ENCODE measurements at places on chromosomes 6 and 20.

GRCh38 chr6:73857341-73857890 lies 161.4 kb downstream of the CD109 start:
- no peak for DNase-seq

DNA sequence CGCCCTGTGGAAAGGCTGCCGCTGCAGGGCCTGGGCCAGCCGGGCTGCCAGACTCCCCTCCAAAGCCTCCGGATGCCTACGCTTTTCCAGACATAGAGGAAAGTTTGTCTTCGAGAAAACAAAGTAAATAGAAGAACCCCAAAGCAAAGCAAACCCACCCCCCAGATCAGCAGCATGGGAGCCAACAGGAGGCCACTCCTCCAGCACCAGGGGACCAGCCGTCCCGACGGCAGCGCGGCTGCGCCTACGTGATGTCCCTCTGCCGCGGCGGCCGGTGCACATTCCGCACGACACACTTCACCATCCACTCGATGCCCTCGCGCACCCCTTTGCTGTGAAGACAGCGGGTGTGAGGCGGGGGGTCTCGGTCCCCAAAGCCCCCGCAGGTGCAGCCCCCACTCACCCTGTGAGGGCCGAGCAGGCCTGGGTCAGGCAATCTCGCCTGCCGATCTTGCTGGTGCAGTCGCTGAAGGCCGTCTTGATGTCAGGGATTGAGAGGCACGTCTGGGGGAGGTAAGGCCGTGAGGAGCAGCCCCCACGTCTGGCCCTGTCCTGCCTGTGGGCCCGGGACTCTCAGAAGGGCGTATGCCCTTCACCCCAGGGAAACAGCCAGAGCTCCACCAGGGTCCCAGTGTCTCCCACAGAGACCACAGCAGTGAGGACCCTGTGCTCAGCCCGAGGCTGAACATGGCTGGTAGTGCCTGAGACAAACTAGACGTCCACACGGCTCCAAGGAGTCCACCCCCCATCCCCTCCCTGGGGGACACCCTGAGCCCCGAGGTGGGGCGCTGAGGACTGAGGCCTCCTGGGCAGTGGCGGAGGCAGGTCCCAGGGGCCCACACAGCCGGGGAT lies 4.0 kb downstream of the TNFRSF6B start:
- DNase-seq = no peak

DNA sequence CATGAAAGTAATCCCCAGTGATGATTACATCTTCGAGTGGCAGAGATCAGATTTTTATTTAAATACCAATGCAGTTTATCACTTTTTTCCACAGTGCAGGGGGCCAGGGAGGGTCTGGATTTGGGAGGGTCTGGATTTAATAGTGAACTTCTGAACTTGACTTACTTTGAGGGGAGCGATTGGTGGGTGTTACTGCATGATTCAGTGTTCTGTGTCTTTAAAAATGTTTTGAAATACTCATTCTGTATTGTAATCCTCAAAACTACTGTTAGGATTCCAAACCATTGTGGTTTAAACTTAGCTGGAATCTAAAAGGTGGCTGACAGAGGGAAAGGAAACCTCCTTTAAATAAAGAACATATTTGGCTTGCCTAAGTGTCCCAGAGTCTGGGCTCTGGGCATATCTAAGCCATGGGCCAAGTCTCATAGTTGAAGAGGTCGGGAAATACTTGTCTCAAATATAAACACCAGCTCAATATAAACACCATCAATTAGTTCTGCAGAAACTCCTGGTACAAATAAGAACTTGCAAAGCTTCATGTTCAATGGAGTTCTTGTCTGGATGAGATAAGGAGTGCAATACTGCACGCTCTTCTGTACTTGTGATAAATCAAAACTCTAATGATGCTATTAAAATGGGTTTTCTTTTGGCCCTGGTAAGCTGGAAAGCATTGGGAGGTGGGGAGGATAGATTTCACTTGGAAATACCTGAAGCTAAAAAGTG lies 14.4 kb downstream of the JARID2 start:
- DNase-seq = no peak

DNA sequence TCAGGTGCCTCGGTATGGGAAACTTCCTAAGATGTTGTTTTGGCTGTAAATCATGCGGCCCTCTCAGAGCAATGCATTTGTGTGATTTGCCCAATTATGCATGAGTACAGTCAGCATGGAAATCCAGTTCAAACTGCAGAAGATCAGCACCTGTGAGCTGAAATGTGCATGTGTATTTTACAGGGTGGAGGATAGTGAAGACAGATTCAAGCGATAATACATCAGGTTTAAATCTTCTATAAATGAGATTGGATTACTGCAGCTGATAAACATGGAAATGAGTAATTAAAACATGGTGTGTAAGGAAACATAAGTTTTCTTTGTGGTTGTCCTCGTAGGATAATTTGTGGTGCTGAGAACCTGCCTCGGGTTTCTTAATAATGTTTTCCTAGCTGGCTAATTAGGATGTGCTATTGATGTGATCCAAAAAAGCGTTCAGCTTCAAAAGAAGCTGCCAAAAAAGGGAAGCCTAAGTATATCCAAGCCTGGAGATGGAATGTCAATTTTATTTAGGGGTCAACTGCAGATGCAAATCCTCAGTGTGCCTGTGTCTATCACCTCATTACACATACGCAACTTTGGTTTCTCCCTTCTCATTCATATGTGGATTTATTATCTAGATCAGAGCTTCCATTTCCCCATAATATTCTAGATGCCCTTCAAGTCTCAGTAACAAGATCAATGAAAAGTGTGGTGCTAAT lies 117.1 kb upstream of the CCDC28A start:
- no peak for DNase-seq

- DNase-seq = no peak
Observed at GRCh38 chr6:87682310-87682709, 19.7 kb downstream of the AKIRIN2 start.

DNA sequence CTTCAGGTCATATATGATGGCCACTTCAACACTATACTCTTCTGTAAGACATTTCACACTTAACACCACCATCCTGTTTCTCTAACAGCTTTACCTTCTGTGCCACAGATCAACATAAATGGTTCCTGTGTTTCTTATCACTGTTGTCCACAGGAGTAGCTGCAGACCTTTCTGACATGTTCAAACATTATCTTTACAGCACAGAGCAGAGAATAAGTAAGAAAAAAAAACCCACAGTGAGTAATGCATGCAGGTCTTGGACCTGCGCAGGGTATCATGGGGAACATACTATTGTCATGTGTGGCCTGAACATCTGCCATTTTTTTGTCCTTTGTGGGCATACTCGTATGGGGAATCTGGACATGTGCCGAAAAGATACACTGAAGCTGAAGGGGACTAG lies 161.9 kb downstream of the KIF16B start:
- DNase-seq = no peak

- no peak for DNase-seq
Observed at GRCh38 chr6:137697267-137697938, 169.7 kb upstream of the TNFAIP3 start.

- DNase-seq = no peak
Observed at GRCh38 chr6:131561925-131562707, 10.9 kb upstream of the ARG1 start.

- no peak for DNase-seq
Observed at GRCh38 chr20:34318609-34319443, 15.7 kb upstream of the AHCY start.

GRCh38 chr6:152948150-152948768 lies 34.6 kb downstream of the FBXO5 start:
- no peak for DNase-seq

- no peak for DNase-seq
Observed at GRCh38 chr6:92826633-92827032, 592.7 kb downstream of the EPHA7 start.

DNA sequence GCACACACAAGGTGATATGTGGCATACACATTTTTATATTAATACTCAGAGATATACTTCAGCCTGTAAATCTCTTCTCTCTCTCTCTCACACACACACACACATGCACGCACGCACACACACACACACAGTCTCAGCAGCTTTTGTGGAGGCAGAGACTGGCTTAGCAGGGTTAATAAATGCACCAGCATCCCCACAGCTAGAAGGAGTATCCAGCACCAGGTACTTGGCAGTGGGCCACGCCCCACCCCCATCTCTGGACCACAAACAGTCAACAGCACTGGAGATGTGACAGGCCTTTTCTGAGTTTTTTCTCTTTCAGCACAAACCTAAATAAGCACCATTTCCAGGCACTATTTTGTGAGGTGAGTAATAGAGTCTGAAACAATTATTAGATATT lies 47.3 kb upstream of the LRFN2 start:
- DNase-seq = no peak
